Right lung (tissue), 10 donors: ENCODE measurements at places on chromosomes 5 and 9. TPM values are rescaled to one million over a fixed set of nuclear protein-coding genes. Genes with fewer than 3 reads are reported as not detected.

DNA sequence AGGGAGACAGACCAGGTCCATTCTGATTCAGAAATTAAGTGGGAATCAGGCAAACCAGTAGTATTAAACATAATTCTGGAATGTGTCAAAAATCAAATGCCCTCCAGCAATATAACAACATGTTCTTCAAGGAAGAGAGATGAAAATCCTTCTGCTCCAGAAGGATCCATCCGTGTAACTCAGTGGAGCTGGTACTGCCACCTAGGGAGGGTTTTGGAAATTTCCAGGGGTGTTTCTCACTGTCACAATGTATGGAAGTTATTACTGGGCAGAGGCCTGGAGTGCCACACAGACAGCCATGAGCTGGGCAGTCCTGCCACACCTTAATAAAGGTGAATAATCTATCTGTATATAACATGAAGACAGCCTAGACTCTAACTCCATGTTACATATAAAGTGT is 87.5 kb downstream of the TTLL11 start:
- no peak for DNase-seq

DNA sequence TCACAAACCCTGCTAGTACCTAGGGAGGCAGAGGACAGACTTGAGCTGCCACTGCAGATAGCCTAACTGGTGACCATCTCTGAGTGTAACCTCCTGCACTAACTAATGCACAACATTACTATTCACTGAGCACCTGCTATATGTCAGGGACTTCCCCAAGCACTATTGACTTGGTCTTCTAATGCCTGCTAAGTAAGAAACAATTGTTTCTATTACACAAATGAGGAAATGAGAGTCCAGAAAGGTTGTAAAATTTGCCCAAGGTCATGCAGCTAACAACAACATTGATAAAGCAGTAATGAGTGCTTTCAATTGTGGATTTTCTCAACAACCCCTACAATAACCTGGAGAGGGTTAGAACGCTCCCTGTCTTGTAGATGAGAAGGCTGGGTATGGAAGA is 183.7 kb downstream of the ZNF462 start:
- no peak for DNase-seq

DNA sequence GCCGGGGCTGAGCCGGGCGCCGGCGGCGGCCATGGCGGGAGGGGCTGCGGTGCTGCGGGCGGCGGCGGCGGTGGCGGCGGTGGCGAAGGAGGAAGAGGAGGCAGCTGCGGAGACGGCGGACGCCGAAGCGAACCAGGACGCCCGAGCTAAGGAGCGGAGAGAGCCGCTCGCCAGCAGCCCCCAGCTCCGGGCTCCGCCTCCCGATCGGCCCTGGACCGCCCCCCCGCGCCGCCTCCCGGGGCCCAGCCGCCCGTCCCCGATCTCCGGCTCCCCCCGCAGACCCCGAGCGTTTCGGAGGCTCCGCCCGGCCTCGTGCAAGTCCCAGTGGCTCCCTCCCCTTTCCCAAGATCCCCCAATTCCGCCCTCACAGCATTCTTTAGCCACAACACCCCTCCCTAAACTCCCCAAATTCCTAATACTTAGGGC is at the start of gene ASTN2:
TSS of gene ASTN2 (minus strand) at position 152 of the 426 bp plus-strand sequence. CDS start at position 33, 119 bp downstream.
- DNase-seq: no peak

The ADAMTSL1 gene
- 16.9 TPM for polyA plus RNA-seq

The MCC gene
- polyA plus RNA-seq: 17.2 TPM

The POLR3G gene
- polyA plus RNA-seq: 3.4 TPM

- no peak for DNase-seq
Measured at GRCh38 chr5:175717837-175718236, 60.0 kb downstream of the HRH2 start.

DNA sequence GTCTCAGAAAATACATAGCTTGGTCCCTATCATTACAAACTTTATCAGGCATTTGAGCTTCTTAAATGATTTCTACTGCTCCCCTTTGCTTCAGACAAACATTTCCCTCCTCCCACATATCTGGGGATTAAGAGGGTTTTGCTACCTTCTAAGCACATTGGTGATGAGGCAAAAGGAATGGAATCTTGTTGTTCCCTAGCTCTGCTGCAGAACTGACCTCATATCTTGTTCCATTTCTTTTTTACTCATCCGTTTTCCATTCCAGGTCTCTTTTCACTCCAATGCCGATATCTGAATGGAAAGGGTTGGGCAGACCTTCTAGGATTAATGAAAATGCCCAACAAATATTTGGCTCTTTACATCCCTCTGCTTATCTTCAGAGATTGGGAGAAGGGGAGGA is 444.6 kb downstream of the ZNF608 start:
- no peak for DNase-seq

- no peak for DNase-seq
Measured at GRCh38 chr9:132588501-132589147, 6.2 kb downstream of the BARHL1 start.

DNA sequence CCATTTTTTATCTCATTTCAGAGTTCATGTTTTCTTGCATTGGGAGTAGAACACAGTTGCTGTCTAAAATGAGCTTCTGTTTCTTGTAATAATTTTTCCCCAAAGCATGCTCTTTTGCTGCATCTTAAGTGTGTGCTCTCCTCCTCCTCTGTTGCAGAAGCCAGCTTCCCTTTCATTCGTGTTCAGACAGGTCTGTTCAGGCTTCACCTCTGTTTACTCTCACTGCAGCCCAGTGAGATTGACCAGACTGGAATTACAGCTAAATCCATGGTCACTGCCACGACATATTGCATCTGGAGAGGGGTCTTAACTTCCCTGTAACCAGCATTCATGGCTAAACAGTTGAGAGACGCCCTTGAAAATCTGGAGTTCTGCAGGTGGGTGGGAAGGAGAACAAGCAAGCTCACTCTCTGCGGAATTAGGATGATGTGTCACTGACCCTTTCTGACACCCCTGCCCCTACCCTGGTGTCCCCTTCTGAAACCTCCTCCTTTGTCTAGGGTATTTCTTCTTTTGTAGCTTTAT is 223.2 kb downstream of the FSTL4 start:
- no peak for DNase-seq

GRCh38 chr9:76716085-76716672 is 48.1 kb upstream of the PCA3 start:
- no peak for DNase-seq

The C9orf50 gene
- 0.53 TPM for polyA plus RNA-seq

The DIRAS2 gene
- 0.57 TPM for polyA plus RNA-seq

GRCh38 chr5:160165137-160166068 is 46.2 kb upstream of the PWWP2A start:
- peak; percentile 78 for DNase-seq

DNA sequence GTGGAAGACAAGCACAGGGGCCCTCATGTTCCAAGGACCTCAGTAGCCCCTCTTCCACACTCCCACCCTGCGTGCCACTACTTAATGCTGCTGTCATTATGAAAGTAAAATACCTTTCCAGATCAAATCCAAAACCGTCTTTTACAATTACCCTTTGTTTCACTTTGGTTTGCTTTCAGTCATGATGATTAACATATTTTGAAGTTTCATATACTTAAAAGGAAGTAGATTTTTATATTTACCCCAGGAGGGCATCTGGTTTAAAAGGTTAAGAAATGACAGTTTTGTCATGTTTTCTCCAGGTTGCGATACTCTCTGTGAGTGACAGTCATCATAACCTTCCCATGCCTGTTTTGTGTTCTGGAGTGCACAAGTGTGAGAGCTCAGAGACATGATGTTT is 13.5 kb upstream of the MAP1B start:
- DNase-seq: no peak

DNA sequence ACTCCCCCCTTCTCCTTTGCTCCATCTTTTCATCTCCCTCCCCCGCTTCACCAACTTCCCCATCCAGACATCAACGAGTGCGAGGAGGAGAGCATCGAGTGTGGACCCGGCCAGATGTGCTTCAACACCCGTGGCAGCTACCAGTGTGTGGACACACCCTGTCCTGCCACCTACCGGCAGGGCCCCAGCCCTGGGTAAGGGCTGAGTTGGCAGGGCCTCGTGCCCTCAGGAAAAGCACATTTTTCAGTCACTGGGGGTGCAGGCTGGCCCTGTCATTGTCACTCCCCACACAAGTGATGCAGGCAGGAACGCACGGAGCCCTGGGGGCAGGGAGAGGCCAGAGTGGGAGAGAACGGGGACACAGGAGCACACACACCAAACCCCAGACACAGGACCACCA is 12.4 kb upstream of the ASS1 start:
- DNase-seq: no peak

GRCh38 chr5:143652108-143652700 is 159.8 kb upstream of the HMHB1 start:
- DNase-seq: no peak

- DNase-seq: no peak
Measured at GRCh38 chr5:126015235-126016181, 407.7 kb upstream of the GRAMD2B start.

GRCh38 chr5:117788596-117788995 is 1199.8 kb downstream of the DTWD2 start:
- DNase-seq: no peak

DNA sequence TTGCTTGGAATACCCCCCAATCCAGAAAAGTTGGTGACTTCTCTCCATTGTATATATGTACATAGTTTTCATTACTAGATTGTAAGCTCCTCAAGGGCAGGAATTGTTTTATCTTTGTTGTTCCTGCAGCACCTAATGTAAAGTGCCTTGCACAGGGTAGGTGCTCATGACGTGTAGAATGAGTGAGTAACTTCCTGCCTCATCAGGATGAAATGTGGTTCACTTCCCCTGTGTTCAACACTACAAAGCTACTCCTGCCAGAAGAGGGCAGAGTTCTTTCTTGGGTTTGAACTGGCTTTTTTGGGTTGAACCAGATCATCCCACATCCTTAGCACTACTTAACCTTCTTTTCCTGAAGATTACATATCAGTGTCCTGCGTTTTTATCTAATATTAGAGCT is 23.9 kb downstream of the GTF3C4 start:
- DNase-seq: no peak

DNA sequence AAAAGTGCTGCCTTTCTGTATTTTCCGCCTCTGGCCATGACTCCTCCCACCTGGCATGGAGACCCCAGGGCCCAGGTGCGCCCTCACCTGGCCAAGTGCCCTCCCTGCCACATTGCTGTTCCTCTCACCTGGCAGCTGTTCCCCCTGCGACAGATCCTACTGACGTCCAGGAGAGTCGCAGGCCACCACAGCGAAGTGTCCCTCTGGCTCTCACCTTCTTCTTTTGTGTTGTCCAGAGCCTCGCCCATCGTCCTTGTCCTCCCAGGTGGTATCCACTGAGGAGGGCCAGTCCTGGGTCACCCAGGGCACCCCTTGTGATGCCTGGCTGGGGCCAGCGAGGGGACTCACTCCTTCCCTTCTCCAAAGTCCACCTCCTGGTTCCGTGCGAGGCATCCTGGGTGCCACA is 2.6 kb downstream of the NKD2 start:
- DNase-seq: no peak

- DNase-seq: no peak
Measured at GRCh38 chr9:136054146-136054545, 40.9 kb downstream of the NACC2 start.

DNA sequence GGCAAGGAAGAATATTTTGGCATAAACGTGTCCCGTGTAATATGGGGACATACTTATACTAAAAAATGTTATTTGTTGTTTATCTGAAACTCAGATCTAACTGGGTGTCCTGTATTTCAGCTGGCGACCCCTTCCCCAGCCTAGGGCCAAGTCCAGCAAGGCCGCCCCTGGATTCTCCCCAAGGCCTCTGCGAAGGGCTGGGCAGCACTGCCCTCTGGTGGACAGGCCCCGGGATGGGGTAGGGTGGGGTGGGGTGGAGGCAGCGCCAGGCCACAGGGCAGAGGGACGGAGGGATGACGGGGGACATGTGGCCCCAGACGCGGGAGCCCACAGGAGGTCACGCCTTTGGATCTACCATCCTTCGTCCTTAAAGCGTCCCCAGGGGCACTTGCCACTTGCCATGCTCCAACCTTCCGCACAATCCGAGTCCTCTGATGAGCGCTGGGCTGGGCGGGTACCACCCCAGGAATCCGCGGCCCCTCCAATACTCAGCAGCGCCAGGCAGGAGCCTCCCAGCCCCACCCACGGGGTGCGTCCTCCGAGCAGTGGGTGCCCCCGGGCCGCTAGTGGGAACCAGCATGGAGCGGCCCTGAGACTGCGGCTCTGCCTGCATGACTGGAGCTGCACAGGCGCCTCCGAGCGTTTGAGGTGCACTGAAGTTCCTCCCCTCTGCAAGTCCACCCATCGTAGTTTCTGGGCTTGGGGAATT is 7.1 kb upstream of the AGPAT2 start:
- DNase-seq: no peak

DNA sequence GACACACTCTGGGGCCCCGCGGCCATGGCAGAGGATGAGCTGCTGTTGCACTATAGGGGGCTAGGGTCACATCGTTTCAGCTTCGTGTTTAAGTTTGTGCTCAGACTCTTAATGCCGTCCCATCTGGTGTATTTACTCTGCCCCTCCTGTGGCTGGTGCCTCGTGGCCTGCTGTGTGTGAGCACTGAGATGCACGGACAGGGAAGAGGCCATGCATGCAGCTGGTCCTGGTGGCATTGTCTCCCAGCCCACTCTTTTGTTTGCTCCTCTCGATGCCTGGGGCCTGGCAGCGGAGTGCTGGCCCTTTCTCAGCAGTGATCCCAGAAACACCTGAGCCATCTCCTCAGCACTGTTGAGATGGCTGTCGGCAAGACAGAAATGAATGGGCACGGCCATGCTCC is 30.0 kb upstream of the PHF2 start:
- DNase-seq: no peak

DNA sequence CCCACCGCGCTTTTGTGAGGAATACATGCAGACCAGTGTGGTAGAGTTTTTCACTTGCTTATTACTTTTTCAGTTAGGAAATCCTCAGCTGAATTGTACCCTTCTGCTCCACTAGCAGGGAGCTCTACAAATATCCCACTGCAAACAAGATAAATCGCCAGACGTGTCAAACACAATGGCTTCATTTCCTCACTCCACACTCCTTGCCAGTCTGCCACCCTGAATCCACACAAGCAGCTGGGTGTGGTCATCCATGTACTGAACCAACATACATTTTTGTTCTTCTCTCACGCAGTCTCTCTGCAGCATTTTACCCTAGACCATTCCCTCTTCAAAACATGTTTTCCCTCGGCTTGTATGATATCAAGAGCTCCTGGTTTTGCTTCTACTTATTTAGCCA is 3.7 kb upstream of the ROR2 start:
- DNase-seq: no peak

DNA sequence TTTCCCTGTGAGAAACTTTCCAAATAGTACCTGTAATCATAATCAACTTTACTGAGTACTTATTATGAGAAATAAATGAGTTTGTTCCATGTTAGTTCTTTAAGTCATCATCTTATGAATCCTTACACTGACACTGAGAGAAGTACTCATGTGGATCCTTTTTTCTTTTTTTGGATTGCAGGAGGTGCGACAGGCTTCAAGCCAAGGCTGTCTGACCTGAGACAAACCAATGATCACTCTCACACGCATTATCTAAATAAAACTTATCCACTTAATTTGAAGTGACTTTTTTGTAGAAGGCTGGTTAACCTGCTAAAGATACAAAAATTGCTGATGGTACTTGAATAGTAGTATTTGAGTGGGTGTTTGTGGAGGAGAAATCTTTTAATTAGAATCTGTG is 39.5 kb downstream of the JAKMIP2 start:
- no peak for DNase-seq
